Stimulated activated CD8-positive, alpha-beta memory T cell treated with anti-CD3 and anti-CD28 coated beads, Interleukin-4, amount 100 ng/mL, for 1 hour (primary cell): ENCODE measurements at places on chromosomes 4 and X.

GRCh38 chr4:123386609-123387008 lies 10.0 kb upstream of the SPRY1 start:
- DNase-seq, result no peak

DNA sequence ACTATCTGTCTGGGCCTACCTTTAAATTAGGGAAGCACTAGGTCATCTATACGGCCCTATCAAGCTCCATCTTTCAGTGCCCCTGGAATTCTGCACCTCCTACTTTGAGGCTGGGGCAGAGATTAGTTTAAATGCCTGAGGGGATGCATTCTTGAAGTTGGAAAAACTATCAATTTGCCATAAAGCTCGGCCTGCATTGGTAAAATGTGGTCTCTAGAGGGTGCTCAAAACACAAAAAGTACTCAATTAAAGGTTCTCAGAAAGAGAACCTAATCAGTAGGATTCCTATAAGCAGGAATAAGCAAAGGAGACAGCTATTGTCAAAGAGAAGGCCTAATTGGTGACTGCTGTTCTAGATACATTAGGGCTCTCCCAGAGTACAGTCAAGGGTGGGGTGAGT lies 111.7 kb downstream of the AMER1 start:
- DNase-seq, result no peak

GRCh38 chr4:176611951-176612350 lies 180.8 kb downstream of the VEGFC start:
- DNase-seq, result no peak

DNA sequence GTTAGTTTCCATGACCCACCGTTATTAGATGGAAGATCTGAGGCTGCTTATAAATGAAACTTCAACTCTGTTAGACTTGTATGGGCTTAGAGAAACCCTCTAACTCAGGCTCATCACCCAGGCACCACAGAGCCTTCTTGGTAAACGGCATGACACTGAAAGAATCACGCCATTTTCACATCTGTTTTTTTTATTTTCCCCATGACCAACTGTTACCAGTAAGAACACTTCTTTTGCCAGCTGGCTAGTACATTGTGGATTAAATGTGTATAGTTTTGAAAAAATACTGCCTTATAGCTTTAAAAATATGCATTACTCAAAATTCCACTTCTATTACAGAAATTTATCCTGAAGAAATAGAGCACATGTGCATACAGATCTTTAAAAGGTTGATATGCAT lies 48.0 kb upstream of the APELA start:
- DNase-seq, result no peak

DNA sequence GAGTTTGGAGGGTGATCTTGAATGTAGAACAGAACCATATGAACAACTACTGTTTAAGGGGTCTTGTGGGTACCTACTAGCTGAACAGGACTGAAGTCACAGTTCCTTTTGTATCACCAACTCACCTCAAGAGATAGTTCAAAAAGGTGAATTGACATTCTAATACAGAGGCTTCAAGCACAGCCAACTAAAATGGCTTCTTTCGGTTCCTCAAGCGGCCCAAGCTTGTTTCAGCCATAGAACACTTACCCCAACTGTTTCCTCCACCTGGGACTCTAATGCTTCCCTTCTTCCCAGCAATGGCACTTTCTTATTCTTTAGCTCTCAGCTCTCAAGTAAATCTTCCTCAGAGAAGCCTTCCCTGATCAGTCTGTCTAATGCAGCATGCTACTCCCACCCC lies 277.5 kb upstream of the GK2 start:
- DNase-seq, result no peak

DNA sequence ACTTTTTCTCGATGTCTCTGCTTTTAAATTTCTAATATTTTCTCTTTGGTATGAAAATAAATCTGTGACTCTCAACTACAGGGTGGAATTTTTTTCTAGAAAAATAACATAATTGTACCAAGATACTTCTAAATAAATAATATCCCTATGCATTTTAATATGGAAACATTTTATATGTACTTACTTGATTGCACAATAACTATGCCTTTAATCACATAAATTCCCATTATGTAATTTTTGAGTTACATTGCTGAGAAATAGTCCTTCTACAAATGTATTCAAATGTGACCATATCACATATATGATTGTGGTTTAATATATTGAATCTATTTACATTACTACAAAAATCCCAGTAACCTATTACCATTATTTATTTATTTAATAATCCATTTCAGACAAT lies 1543.3 kb upstream of the PABPC4L start:
- DNase-seq, result no peak

DNA sequence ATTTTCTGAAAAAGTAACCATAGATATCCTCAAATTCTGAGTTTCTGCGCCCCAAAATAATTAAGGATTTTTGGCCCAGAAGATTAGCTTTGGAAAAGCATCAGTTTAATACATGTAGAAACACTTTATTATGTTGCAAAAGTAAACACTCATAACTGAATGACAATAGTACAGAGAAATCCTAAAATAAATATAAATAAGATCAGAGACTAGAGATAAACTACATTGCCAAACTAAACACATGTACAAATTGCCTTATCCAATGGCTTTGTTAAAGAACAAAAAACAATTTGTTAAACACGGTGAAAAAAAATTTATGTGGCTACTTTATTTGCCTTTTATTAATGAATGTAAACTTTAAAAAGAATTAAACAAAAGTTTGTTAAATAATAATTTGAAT lies 17.5 kb downstream of the SPOCK3 start:
- DNase-seq, result no peak

DNA sequence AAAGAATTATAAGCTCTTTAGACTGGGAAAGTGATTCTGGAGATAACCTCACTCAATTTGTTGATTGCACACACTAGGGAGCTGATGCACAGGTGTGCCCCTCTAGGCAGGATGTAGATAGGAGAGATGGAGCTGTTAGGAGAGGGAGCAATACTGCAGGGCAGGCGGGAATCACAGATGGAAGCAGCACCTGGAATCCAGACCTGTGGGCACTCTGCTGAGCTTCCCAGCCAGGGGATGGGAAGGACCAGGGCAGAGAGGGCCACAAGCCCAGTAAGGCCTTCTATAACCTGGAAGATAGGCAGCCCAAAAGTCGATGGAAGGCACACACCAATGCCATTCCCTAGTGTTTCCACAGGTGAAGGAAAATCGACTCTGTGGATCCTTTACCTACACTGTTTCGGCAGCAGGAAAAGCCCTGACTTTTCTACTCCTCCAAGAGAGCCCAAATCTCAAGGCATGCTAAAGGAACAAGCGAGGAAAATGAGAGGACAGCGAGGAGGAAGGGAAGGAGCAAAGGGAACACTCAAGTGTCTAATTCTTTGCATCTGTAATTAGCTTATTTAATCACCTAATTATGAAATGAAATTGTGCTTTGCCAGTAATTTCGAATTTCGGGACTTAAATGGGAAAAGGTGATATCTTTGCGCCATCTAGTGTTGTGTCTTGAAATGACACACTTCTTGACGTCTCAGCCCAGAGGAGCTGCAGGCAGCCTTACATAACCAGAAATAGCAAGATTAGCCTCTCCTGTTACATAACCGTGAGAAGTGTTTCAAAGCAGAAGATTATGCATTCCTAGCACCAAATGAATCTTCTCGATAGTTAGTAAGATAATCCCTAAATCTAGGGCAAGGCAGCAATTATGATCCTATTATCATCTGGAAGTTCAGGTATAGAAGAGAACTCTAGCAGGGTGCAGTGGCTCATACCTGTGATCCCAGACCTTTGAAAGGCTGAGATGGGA lies 31.0 kb upstream of the TLR3 start:
- DNase-seq, result no peak
